ENCODE measurements at places on chromosomes 3 and 15.

DNA sequence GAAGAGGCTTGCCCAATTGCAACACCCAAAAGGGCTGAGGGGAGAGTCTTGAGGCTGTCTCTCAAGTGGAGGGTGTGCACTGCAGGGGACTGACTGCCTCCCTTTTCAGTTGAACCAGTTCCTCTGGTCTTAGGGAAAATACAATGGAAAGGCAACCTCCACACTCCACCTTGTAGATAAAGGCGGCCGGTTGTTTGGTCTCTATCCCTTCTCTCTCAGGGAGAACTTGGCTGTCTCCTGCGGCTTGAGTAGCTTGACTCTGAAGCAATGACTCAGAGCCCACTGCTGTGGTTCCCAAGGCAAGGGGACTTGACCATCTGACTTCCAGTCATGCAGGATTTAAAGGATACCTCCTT, 143.2 kb upstream of the UMPS start:
- DNase-seq: no peak

GRCh38 chr3:63652066-63652725, at the start of gene SNTN:
SNTN (plus strand) TSS chr3:63652675; CDS start chr3:63652688, 13 bp downstream.
- DNase-seq: no peak

DNA sequence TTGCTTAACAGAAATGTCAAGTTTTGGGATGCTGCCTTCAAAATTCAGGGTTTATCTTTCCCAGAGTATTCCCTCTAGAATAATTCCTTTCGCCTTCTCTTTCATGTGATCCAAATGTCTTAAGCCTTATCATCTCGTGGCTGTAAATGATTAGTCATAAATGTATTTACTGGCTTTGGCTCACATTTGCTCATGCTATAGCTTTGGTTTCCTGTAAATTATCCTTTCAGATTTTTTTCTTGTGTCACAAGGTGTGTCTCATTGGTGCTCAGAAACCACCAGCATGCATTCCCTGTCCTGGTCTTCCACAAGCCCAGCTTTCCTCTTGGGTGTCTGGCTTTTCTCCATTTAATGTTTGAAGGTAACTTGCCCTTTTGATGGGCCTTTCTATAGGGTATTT, 692.7 kb upstream of the ALCAM start:
- no peak for DNase-seq

- DNase-seq: no peak
Measured at GRCh38 chr3:42516443-42516842, 14.0 kb downstream of the VIPR1 start.

GRCh38 chr15:85667491-85668424, 127.0 kb downstream of the KLHL25 start:
- peak; percentile 50 for DNase-seq

- DNase-seq: no peak
Measured at GRCh38 chr15:26620528-26621458, 152.1 kb downstream of the GABRB3 start.

GRCh38 chr15:62649793-62650420, 392.6 kb upstream of the TPM1 start:
- no peak for DNase-seq

Data from left hindlimb (tissue), 1 donor.